CD4-positive, alpha-beta T cell treated with Interferon gamma for 1 hour (primary cell): ENCODE measurements at places on chromosomes 1 and 21.

GRCh38 chr1:76084685-76085084 is 10.1 kb downstream of the ST6GALNAC3 start:
- DNase-seq = no peak

DNA sequence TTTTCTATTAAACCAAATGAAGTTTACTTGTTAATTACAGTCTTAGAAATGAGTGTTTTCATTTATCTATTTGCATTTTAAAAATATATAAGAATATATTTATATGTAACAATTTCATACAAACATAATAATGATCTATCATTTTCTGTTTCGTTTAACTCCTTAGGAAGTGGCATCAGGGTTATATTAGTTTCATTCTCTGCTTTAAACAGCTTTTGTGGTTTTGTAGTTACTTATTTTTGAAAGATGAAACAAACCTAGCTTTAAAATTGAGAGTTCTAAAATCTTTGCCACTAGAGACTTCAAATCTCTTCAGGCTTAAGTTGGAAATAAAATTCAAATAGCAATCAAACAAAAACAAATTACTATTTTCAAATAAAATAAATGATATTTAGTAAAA is 2110.6 kb downstream of the MRPL39 start:
- no peak for DNase-seq

DNA sequence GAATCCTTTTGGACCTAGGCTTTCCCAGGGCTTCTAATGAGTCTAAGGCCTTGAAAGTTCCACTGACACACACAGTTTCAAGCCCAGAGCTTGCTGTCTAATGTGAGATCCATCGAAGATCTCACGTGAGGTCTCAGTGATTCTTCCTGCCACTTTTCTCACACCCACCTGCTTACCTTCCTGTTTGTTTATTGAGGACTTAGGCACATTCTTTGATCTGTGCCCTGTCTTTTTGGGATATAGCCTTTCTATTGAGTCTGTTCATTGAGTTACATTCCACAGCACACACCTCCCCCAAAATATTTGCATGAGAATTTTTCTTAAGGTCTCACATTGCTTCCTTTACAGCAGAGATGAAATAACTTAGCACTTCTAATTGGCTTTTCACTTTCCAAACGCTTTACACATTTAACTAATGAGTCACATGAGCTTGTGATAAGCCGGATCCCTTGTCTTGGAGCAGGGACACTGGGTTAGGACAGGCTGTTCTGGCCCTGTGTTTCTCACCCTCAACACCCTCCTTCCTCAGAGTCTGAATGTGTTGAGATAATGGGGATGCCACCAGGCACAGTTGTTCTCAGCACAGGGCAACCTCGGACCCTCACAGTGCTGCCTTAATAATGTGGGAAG is 288.3 kb downstream of the TM2D1 start:
- no peak for DNase-seq

GRCh38 chr1:116820369-116820768 is 66.1 kb downstream of the CD2 start:
- no peak for DNase-seq

DNA sequence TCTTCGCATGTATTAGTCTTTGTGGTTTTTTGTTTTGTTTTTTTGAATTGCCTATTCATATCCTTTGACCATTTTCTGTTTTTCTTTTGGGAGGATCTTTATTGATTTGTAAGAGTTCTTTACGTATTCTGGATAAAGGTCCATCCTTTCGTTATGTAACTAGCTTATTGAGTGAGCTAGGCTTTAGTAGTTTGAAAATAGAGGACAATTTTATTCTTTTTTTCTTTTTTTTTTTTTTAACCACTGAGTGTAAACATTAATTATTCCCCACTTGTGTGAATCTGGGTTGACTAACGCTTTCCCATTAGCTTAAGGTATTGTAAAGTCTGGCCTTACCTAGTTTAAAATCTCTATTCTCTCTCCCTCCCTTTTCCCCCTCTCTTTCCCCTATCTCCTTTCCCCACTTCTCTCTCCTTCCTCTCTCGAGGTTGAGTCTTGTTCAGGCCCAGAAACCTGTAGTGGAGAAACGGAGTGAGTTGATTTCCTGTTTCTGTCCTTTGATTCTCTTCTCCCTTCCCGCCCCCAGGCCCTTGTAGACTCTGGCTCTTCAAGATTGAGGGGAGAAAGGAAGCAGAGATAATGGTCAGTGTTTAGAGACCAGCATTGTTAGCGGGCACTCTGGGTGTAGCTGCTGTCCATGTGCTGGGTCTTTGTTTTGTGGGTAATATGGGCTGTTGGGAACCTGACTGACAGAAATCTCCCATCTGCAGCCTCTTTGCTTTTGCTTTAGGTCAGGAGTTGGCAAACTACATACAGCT is 1.5 kb downstream of the MORC3 start:
- no peak for DNase-seq

DNA sequence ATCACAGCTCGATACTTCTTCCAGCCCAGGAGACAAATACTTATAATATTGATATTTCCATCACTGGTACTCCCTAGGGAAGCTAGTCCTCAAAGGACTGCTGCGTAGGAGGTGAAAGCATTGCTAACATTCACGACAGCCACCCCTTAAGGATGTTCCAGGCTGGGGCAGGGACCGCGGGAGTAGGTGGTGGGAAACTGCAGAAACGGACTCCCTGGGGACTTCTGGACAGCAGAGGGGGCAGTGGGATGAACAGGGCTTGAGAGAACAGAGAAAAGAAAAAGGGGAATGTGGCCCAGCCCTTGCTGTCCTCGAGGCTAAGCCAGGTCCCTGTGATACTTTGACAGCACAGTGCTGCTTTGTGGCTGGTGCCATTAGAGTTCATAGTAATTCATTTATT is 108.0 kb downstream of the HMGB4 start:
- DNase-seq = no peak

DNA sequence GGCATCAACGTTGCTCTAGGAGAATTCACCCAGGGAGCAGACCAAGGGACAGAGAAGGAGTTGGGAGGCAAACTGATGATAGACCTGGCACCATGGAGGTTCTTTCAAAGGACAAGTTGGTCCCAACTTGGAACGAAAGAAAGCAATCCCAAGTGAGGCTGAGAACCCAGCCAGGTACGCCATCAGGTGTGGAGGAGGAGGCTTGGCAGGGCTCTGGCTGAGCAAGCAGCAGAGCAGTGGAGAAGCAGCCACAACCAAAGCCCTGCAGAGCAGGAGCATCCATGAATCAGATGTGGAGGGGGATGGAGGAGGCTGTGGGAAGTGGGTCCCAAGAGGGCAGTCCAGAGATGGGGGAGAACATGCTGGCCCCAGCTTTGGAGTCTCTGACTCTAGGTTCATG is 36.3 kb upstream of the RBM15 start:
- DNase-seq = no peak

GRCh38 chr1:85274969-85275453 is 1.4 kb downstream of the BCL10 start:
- no peak for DNase-seq

DNA sequence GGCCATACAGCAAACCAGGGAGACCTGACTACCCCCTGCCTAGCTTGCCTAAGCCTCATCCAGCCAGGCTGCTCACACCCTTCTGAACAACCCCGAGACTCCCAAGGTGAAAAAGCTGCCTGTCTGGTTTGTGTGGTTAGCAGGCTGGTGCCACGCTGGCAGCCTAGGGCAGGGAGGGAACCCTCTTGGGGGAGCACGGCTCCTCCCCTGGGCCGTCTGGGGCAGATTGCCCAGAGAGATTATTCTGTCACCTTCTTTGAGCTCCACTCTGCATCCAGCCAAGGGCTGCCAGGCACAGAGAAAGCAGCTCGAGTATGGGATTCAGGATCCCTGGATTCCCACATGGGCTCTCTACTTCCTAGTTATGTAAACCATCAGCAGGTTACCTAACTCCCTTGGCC is 27.5 kb upstream of the TCEA3 start:
- peak; percentile 11 for DNase-seq

DNA sequence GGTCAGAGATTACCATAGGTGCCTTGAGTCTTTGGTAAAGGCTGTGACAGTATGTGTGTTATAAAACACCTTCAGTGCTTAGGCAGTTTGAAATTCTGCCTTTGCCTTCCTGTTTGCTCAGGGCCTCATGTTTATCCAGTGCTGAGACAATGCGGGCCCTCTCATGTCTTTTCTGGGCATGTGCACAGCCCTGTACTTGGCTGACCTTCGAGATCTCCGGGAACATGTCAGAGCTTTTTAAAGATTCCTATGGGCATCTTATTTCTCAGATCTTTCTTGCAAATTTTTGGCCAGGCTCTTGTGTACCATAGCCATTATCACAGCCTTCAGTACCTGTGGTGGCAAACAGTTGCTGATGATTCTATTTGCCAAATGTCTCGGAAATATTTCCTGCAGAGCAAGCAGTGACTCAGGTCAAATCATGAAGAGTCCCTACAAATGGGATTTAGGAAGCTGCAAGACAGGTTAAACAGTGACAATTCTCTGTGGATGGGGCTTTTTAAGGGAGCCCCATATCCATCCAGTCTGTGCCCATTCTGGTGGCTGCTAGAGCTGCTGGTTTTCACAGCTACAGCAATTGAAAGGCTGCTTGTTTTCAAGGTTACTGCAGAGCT is 42.1 kb downstream of the HOOK1 start:
- no peak for DNase-seq

- DNase-seq = no peak
These were observed 3.9 kb downstream of the S100B start for GRCh38 chr21:46600978-46601377.

DNA sequence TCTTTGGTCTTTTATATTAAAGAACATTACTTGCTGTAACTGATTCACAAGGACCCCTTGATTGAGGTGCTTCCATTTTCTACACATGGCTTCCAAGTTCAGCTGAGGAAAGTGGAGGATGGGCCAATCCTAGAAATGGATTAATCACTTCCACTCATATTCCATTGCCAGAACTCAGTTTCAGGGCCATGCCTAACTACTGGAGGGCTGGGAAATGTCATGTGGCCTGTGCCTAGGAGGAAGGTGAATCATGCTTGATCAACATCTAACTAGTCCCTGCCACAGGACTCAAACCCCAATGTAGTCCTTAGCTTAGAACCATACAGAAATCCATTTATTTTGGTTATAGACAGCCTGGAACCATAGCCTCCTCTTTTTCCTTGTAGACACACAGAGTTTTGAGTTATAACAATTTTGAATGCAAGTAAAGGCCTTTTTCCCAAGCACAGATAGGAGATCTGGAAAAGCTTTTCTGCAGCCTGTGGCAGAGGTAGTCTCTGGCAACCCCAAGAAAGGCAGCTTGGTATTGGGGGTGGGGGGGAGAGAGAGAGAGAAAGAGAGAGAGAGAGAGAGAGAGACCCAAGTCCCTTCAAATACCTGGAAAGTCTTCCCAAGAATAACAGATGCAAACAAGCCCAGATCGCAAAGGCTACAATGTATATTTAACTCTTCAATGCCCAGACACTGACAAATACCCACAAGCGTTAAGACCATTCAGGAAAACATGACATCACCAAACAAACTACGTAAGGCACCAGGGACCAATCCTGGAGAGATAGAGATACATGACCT is 12.5 kb downstream of the MAST2 start:
- DNase-seq = no peak

GRCh38 chr1:165842671-165843129 is 15.3 kb downstream of the UCK2 start:
- no peak for DNase-seq

DNA sequence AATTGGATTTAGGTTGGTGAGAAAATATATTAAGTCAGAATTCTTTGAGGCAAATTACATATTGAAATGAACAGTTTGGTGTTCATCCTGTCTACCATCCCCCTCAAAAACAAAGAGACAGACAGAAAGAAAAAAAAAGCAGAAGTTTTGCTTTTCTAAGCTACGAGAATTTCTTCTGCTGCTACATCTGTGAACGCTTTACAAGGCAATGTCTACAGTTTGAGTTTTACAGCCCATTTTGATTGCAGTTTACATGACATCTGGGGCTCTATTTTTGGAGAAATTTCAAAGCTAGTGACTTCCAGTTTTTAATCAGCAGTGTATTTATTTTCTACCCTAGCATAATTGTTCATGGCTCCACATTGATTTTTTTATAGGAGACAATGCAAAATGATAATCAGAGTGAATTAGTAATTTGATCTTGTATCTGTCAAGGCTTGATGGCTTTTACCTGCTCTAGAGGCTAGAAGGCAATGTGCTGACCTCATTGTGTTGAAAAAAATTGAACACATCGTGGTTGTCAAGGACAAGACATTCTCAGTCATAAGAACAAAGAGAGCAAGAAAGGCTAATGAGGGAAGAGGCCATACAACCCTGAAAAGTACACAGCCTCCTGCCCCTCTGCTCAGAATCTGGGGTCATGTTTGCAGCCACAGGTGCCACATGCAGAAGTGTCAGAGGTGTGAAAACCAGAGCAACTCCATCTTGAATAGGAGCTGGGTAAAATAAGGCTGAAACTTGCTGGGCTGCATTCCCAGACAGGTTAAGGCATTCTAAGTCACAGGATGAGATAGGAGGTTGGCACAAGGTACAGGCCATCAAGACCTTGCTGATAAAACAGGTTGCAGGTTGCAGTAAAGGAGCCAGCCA is 201.0 kb upstream of the CAMK1G start:
- DNase-seq = no peak

GRCh38 chr1:203558064-203558760 is 64.3 kb downstream of the OPTC start:
- DNase-seq = no peak

DNA sequence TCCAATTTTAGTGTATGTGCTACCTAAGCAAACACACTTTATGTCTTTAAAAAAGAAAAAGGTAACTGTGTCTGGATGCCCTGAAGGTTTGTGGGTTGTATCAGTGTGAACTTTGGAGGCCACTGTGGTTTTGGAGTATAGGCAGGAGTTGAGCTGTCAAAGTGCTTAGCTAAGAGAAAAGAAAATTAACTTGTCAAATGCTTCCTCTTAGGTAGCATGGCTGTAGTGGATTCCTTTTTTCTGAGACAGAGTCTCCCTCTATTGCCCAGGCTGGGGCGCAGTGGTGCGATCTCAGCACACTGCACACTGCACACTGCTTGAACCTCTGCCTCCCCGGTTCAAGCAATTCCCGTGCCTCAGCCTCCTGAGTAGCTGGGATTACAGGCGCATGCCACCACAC is 11.2 kb upstream of the SLC41A1 start:
- DNase-seq = no peak

DNA sequence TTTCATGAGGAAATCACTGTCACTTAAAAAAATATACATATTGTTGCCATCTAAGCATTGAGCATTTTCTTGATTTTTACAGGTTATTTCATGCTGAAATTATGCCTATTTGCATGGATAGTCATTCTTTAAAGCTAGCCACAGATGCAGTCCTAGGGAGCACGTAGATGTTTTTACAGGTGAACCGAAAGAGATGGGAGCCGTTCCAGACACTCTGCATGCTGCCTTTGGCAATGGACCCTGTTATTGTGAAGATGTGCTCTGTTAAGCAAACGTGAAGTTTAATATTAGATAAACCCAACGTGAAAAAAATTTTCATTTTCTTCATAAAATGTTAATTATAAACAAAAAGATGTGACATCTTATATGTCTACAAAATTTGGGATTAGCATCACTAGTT is 7.1 kb downstream of the PROX1 start:
- no peak for DNase-seq

GRCh38 chr1:6652986-6653385 is 28.3 kb downstream of the THAP3 start:
- no peak for DNase-seq

DNA sequence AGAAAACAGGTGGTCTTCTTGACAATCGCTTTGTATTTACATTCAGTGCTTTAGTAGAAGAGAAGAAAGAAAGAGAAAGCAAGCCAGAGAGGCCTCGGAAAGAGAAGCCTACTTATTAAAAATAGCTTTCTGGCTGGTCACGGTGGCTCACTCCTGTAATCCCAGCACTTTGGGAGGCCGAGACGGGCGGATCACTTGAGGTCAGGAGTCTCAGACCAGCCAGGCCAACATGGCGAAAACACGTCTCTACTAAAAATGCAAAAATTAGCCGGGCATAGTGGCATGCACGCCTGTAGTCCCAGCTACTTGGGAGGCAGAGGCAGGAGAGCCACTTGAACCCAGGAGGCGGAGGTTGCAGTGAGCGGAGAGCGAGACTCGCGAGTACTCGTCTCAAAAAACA is 1.8 kb upstream of the SLC19A2 start:
- no peak for DNase-seq
